Omental fat pad (tissue), 4 donors: ENCODE measurements at places on chromosomes 1 and 21.

GRCh38 chr21:41006636-41007035, 159.7 kb upstream of the DSCAM start:
- no peak for DNase-seq

DNA sequence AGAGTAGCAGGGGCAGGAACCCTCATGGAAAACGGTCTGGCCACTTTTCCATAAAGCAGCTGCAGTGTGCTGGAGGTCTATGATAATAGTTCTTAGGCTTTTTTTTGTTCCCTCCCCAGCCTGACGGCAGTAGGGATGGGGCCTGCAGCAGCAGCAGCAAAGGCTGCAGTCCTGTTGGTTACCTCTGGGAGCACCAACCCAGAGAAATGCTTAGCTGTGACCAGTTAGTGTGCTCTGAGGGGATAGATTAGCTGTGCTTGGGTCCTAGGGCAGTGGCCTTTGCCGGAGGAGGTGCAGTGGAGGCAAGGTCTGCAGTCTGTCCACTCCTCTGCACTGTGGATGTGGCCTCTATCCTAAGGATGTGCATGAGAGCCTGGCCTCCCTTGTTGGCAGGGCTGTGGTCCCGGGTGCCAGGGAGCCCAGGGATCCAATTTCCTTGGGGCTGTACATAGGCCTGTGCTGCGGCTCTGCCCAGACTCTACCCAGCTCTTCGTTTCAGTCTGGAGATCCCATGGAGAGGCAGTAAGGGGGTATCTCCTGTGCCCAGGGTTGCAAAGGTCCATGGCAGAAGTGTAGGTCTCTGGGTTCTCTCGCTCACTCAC, 322.7 kb downstream of the PTBP2 start:
- DNase-seq = no peak

GRCh38 chr1:163191301-163191700, 11.4 kb downstream of the RGS5 start:
- no peak for DNase-seq

GRCh38 chr1:179217943-179218507, 11.5 kb downstream of the ABL2 start:
- no peak for DNase-seq

- no peak for DNase-seq
These were observed at the start of gene COL11A1 for GRCh38 chr1:103108376-103109150. TSS of gene COL11A1 (minus strand) at chr1:103108522. CDS start at chr1:103108178, 344 bp downstream.

- DNase-seq = no peak
These were observed 240.2 kb upstream of the CSF3R start for GRCh38 chr1:36722871-36723270.

DNA sequence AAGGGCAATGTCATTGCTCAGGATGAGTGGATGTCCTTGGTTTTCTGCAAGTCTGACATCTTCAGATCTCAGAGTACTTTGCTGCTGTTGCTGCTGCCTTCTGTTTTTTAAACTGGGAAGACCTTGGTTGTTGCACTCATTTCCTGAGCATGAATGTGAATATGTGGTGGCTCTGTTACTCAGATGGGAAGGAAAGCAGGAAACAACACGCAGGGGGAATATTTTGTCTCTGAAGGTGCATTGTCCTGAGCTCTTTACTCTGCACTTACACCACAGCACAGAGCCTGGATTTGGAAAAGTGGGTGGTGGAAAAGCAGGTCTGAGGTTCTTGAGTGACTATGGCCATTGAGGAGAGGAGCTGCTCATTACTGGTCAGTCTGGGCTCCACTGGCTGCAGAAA, 36.3 kb downstream of the PTGFRN start:
- DNase-seq = no peak

DNA sequence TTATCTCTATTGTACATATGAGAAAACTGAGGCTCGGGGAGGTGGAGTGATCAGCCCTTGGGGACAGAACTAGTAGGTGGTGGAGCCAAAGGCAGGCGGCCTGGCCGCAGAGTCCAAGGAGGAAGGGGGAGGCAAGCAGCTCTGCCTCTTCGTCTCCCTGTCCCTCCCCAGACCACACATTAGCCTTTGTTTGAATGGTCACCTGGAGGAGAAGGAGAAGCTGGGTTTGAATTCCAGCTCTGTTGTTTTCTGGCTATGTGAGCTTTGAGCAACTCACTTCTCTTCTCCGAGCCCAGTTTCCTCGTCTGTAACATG, 21.4 kb upstream of the LAPTM5 start:
- DNase-seq = no peak

- no peak for DNase-seq
These were observed 58.0 kb downstream of the KIAA0319L start for GRCh38 chr1:35499231-35499630.
